Right renal cortex interstitium (tissue), 3 donors: ENCODE measurements at places on chromosomes 2 and 18. TPM values are rescaled to one million over a fixed set of nuclear protein-coding genes. Genes with fewer than 3 reads are reported as not detected.

- DNase-seq, result no peak
Observed at GRCh38 chr2:65668744-65669143, 236.3 kb upstream of the SPRED2 start.

- DNase-seq, result no peak
Observed at GRCh38 chr18:78643004-78643403, 336.6 kb upstream of the SALL3 start.

The TXNDC2 gene
- polyA plus RNA-seq, result not detected

The TMEM198 gene
- polyA plus RNA-seq, result 2.5 TPM

The ABCG5 gene
- polyA plus RNA-seq, result 0.55 TPM

GRCh38 chr2:33021542-33022227 is 74.9 kb downstream of the LTBP1 start:
- no peak for DNase-seq

The SOS1 gene
- polyA plus RNA-seq, result 45.9 TPM

DNA sequence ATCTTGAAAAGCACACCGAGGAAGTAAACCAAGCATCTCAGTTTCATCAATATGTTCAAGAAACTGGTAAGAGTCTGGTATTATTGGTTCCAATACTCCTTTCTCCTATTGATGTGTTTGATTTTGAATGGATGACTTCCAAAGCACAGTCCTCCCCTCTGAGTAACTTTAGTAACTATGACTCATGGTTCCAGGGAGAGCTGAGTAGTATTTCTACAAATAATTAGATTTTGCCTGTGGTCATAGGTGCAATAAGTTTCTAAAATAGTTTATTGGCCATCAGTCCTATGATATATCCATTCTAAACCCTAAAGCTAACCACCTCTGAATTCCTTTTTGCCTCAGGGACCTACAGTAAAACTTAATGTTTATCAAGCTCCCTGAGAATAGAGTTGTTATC is 352.4 kb downstream of the XIRP2 start:
- DNase-seq, result no peak

GRCh38 chr2:207224791-207225482 is 59.2 kb upstream of the KLF7 start:
- DNase-seq, result no peak

The DPYSL5 gene
- polyA plus RNA-seq, result 4.9 TPM

The UGT1A9 gene
- 4.3 TPM for polyA plus RNA-seq

The ZBTB7C gene
- 13.9 TPM for polyA plus RNA-seq

The SCN2A gene
- 2.0 TPM for polyA plus RNA-seq
